ENCODE measurements at places on chromosomes 12 and 14.

DNA sequence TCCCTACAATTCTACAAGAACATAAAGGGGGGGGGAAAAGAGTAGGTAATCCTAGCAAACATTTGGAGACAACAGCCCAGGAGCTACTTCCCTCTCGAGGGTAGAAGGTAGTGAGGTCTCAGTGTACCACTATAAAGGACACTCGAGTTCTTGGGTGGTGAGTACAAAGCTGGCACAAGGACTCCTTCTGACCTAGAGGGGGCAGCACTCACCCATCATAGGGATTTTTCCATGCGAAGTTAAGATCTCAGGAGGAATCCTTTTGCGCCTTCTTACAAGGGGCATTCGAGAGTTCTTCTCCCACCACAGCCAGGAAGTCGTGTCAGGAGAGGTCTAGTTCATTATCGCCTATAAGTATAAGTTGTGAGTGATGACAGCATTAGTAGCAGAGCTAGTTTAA, 200.2 kb upstream of the RBM19 start:
- peak; percentile 42 for DNase-seq

GRCh38 chr12:104055686-104056388, 5.8 kb upstream of the GLT8D2 start:
- DNase-seq: no peak

- no peak for DNase-seq
These were observed 90.0 kb upstream of the CLMN start for GRCh38 chr14:95409477-95410272.

GRCh38 chr14:95379634-95380033, 59.9 kb upstream of the CLMN start:
- DNase-seq: no peak

- DNase-seq: no peak
These were observed 66.6 kb downstream of the FBXL14 start for GRCh38 chr12:1527789-1528188.

DNA sequence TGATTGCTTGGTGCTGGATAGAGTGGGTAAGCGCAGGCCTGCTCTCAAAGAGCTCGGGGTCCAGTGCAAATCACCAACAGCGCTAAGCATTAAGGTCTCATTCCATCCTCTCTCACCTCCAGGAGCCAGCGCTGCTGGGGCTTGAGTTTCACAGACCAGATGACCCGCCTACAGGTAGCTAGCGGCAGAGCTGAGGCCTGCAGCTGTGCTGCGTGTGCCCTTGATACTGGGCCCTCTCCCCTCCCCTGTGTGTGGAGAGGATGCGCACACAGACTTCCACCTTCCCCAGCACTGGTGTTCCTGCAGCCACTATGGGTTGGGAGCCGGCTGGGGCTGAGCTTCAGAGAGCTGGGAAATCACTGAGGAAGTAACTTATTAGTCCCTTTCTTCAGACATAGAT, 149.9 kb downstream of the CALM1 start:
- no peak for DNase-seq

DNA sequence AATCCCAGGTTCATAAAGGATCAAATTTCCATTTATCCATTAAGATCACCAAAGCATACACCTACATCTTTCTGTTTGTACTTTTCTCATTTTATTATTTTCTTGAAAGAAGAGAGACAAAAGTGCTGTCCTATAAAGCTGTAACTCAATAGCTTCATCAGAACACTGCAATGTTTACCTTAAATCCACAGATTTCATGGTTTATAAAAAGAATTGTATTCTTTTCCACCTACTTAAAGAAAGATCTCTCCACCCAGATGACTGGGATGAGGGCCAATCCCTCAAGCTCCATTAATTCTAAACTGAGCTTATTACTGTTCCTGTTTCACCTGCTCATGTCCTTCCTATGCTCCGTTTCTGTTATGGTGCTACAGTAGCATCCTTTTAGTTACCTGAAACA, 470.6 kb downstream of the BCAT1 start:
- DNase-seq: no peak

DNA sequence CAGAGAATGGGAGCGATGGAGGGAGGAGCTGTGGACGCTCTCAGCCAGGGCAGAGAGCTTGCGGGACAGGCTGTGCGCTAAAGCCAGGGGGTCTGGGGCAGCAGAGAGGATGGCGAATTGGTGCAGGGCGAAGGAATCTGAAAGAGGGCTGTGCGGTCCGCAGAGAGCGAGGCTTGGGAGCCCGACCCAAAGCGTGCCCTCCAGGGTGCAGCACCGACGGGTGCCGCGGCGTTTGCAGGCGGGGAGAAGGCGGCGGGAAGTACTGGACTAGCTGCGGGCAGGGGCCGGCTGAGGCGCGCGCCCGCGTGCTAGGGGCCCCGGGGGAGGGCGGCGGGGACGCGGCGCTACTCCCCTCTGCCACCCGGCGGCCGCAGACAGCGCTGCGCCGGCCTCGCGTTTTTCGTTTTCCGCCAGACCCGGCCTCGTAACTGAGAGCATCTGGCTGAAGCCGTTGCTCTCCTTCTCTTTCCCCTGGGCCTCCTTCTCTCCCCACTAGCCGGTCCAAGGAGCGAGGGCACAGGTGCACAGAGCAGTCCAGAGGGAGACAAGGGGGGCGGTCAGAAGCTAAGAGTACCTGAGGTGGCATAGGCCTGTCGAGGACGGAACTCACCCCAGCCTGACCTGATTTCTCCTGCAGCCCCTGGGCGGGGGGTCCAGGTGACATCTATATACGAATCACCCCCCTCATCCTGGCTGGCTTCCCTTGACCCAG, 24.9 kb downstream of the SLC6A12 start:
- peak; percentile 70 for DNase-seq

- no peak for DNase-seq
These were observed 1.4 kb downstream of the HMGA2 start for GRCh38 chr12:65825507-65826352.

GRCh38 chr14:22210906-22211305, 378.1 kb downstream of the DAD1 start:
- DNase-seq: no peak

DNA sequence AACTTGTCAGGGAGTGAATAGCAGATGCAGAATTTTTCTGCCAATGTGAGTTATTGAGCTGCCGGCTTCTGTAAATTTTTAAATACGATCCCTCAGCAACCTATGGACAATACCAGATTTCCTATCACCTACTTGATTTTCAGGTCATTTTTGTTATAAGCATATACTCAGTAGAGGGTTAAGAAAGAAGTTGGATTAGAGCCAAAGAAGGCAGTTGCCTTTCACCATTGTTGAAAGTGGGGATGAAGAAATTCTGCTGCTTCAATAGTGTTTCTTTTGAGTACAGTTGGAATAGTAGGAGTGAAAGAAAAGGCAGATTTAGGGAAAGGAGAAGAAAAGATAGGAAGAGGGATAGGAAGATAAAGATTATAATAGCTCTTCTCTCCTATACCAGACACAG, 197.1 kb downstream of the ATP23 start:
- DNase-seq: no peak

DNA sequence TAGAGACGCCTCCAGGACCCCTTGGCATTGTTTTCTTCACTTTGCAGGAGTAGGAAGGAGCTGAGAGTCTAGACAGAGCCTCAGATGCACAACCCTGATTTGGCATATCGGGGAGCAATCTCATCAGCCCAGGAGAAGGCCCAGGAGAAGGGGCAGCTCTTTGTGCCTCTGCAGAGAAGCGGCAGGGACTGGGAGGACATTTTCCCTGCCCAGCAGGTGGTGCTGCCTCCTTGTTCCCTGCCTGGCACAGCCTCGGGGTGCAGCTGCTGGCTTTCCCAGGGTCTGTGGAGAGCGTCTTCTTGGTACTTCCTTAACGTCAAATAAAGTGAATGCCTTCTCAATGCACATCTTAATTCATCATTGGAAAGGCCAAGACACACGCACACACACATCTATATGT, 419.5 kb downstream of the TMEM121 start:
- no peak for DNase-seq

- no peak for DNase-seq
These were observed 22.3 kb downstream of the GALNT6 start for GRCh38 chr12:51368640-51369517.

GRCh38 chr12:68919581-68920239, 13.3 kb downstream of the CPM start:
- DNase-seq: no peak

- DNase-seq: no peak
These were observed 15.6 kb downstream of the SYNE3 start for GRCh38 chr14:95500772-95501401.
